ENCODE measurements at places on chromosomes 12 and 14.
A peak's percentile ranks its signal among the peaks of the same experiment; 100 is the strongest.

- no peak for DNase-seq
Measured at GRCh38 chr12:19588951-19589350, 149.7 kb downstream of the AEBP2 start.

GRCh38 chr12:40648519-40648918 lies 43.7 kb upstream of the CNTN1 start:
- no peak for DNase-seq

DNA sequence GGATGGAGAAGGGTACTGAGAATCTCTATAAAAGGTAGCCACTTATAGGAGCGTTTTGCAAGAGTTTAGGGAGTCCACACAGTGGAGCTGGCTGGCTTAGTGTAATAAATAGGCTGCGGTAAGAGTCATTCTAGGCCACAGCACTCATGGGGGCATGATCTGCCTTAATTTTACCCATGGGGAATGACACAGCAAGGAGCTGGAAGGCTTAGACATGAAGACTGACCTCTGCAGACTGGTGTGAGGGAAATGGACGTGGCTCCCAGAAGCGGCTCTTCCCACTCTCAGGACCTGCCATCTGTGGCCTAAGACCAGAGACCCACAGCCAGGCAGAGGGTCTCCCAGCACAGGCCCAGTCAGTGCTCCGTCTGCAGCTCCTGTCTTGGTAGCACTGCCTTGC lies 173.3 kb downstream of the PPM1H start:
- DNase-seq = no peak

- DNase-seq = no peak
Measured at GRCh38 chr12:124561231-124561630, 6.2 kb downstream of the NCOR2 start.

DNA sequence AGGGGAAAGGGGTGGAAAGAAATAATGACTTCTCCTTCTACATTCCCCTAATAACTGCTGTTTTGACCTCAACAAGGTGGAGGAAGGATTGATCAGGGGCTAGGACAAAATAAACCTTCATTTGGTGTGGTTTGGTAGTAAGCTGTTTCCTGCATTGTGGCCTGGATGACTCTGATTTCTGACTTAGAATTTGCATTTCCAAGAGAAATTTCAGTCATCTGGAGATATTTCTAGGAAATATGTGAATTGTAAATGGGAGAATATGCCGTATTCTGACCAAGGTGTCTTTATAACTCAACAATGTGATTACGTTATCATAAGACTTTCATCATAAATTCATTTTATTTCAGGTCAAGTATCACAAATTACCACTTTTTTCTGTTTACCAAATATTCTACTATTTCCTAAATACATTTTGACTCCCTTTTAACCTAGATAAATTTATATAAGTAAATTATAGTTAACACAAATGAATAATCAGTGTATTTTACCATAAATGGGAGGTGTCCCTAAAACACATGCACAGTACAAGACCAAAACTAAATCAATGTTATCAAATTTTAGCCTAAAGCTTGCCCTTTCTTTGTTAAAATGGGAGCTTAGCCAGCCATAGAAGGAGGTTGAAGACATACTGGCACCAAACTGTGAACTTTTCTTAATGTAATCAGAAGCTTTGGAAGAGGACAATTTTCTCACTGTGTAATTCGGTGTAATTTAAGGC lies 828.8 kb downstream of the TMTC2 start:
- no peak for DNase-seq

GRCh38 chr12:12933742-12934141 lies 18.2 kb downstream of the GPRC5D start:
- no peak for DNase-seq

DNA sequence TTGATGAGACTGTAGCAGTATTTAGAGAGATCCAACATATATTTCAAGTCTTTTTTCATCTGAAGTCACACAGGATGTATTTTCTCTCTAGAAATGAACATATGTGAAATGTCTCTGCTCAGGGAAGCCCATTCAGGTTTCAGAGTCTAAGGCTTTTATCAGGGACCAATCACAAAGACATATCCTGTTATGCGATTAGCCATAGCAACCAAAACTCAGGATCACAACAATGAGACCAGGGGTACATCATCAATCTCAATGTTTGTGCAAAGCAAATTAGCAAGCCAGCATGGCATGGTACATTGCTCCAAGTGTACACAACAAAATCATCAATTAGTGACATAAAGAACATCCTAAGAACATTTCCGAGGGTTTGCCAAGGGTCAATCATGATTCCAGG lies 99.2 kb upstream of the AMN1 start:
- DNase-seq = no peak

- DNase-seq = no peak
Measured at GRCh38 chr12:56197921-56198635, 8.8 kb upstream of the SMARCC2 start.

DNA sequence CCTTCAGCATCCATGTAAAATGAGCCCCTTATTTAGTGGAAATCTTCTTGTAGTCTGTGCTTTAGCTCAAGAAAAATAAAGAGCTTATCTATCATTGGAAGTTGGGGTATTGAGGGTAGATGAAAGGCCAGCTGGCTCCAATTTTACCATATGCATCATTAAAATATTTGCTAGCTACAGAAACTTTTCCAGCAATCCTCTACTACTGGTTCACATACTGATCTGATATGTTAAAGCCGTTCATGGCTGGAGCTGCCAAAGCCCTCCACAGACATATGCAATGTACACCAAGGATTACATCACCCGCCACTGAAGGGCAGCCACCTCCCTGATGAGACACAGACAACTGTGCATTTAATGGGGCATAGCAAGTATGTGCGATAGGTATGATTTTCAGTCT lies 1205.3 kb downstream of the GALC start:
- peak; percentile 35 for DNase-seq

- no peak for DNase-seq
Measured at GRCh38 chr14:92185559-92185958, 63.8 kb downstream of the CPSF2 start.

DNA sequence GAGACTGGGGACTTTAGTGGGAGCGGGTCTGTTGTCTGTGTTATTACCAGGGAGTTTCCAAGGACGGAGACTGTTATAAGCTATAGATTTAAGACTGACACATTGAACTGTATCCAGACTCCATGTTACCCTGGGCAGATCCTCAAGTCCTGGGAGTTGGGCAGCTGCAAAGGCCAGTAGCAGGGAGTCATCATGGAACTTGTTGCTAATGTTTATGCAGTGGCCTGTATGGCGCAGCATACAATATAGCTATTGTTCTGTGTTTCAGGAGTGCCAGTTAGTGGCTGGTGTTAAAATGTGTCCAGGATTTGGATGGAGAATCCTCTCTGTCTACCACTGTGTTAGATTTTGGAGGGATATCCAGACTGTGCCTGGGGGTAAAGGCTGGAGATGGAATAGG lies 31.7 kb downstream of the SMOC1 start:
- no peak for DNase-seq

DNA sequence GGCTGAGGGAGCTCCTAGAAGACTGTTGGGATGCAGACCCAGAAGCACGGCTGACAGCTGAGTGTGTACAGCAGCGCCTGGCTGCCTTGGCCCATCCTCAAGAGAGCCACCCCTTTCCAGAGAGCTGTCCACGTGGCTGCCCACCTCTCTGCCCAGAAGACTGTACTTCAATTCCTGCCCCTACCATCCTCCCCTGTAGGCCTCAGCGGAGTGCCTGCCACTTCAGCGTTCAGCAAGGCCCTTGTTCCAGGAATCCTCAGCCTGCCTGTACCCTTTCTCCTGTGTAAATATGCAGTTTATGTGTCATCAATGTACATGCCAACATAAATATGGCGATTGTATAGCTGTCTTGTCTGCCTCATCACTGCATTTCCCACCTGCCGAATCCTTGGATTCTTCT lies 7.5 kb downstream of the AMHR2 start:
- DNase-seq = no peak

- DNase-seq = no peak
Measured at GRCh38 chr12:102533483-102534215, 53.3 kb upstream of the IGF1 start.

- DNase-seq = peak; percentile 77
Measured at GRCh38 chr14:75985618-75986438, at the start of gene IFT43. Gene IFT43, plus strand, starts transcription at chr14:75985763. Its CDS starts 24 bp downstream, at chr14:75985787.

- no peak for DNase-seq
Measured at GRCh38 chr12:51156245-51156765, 16.6 kb downstream of the TFCP2 start.

- no peak for DNase-seq
Measured at GRCh38 chr14:81562818-81563217, 29.2 kb upstream of the SEL1L start.

- no peak for DNase-seq
Measured at GRCh38 chr14:86430853-86431252, 900.9 kb downstream of the FLRT2 start.

DNA sequence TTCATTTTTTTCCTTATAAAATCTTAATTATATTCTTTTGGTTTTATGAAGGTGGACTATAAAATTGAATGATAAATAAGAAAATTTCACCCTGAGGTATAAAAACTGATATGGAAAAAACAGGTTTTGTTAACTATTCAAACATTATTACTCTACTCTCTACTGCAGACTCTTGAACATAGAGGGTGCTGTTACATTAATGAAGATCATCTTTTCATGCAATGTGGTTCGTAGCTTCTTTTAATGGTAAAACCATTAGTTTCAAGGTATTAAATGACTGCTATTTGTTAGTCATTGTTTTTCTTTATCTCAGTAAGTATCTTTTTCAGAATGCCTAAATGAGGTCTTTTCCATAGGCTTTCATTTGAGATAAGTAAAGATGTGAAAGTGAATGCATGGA lies 510.4 kb downstream of the SLC16A7 start:
- DNase-seq = peak; percentile 60

GRCh38 chr12:118238888-118239287 lies 103.0 kb downstream of the PEBP1 start:
- no peak for DNase-seq
